Fibroblast of villous mesenchyme (primary cell): ENCODE measurements at places on chromosomes 13 and 19.

- DNase-seq, result no peak
These were observed 345 bp downstream of the ZNF257 start for GRCh38 chr19:22052644-22053013.

GRCh38 chr19:2758601-2759313 is 18.9 kb upstream of the SLC39A3 start:
- no peak for DNase-seq

- no peak for DNase-seq
These were observed 366.5 kb downstream of the KCTD12 start for GRCh38 chr13:76519685-76520084.

DNA sequence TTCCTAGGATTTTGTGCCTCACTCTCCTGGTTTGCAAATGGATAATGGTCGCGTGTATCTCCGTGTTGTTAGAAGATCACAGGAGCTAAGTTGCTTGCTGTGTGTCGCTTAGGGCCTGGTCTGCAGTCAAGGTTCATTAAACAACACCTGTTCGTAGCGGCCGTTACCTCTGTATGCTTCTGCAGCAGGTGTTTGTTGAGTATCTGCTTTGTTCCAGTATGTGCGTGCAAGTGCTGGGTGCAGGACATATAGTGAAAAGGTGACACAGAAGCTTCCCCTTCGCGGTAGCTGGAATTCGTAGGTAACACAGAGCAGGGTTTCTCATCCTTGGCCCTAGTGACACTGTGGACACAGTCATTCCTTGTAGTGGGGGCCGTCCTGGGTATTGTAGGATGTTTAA is 5.4 kb downstream of the MED25 start:
- no peak for DNase-seq

DNA sequence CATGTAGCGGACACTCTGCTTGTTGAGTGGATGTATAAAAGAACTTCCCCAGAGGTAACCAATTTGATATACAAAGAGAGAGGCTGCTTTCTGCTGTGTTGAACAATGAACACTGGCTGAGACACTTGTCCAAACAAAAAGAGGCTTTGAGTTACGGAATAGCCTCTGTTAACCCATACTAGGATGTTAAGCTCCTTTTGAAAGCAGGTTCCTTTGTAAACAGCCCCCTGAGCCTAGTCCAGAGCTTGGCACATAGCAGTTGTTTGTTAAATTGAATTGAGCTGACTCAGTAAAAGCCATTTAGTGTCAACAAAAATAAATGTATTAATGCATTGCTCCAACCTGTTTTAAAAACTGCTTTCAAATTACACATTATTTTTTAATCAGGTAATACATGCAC is 200.1 kb downstream of the MZT1 start:
- DNase-seq, result no peak

- no peak for DNase-seq
These were observed 6.8 kb upstream of the SCN1B start for GRCh38 chr19:35023428-35023827.

DNA sequence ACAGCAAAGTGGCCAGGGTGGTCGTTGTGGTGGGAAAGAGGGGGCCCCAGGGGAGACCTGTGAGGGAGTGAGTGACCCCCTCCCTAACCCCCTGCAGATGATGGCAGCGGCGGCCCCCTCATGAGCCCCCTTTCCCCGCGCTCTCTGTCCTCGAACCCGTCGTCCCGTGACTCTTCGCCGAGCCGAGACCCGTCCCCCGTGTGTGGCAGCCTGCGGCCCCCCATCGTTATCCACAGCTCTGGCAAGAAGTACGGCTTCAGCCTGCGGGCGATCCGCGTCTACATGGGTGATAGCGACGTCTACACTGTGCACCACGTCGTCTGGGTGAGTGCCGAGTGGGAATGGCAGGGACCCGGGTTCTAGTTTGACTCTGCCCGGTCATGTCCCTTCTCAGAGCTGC is 8.1 kb upstream of the PIK3R2 start:
- DNase-seq, result no peak

- DNase-seq, result no peak
These were observed 56.2 kb upstream of the C13orf46 start for GRCh38 chr13:114029866-114030625.

- no peak for DNase-seq
These were observed 340.6 kb downstream of the KCNRG start for GRCh38 chr13:50355797-50356196.

DNA sequence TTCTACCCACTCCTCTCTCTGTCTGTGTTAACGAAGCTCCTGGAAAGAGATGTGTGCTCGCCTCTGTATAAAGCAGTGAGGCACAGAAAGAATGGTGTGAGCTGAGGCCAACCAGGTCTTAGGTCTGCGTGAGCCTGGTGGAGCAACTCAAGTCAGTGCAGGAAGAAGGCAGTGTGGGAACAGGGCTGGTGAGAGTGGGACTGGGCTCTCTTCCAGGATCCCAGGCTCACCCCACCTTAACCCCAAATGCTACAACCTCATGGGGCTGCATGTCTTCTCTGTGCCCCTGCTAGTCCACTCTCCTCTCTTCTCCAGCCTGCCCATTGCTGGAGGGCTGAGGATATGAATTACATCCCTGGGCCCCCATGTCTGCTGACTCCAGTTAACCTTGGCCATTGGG is 127.4 kb downstream of the DCT start:
- DNase-seq, result peak; percentile 48

- peak; percentile 2 for DNase-seq
These were observed 614.4 kb downstream of the LIG4 start for GRCh38 chr13:107600971-107601370.

DNA sequence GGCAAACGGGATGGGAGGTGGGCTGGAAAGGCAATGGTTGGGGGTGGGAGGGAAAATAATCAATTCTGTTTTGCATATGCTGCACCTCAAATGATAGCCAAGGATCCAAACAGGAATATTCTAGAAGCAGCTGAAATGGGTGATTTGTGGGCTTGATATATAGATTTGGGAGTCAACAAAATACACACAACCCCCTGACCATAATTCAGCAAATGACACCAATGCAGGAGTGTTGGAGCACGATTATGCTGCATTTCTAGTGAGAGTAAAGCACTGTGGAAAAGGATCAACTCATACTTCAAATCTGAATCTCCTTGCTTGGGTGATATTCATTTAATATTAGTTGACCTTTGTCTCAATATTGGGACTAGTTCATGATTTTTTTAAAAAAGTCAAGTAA is 36.0 kb downstream of the LCP1 start:
- no peak for DNase-seq

- no peak for DNase-seq
These were observed 1.4 kb upstream of the CERS1 start for GRCh38 chr19:18897094-18898029.

GRCh38 chr13:58992478-58993042 is 1171.2 kb downstream of the DIAPH3 start:
- DNase-seq, result no peak

DNA sequence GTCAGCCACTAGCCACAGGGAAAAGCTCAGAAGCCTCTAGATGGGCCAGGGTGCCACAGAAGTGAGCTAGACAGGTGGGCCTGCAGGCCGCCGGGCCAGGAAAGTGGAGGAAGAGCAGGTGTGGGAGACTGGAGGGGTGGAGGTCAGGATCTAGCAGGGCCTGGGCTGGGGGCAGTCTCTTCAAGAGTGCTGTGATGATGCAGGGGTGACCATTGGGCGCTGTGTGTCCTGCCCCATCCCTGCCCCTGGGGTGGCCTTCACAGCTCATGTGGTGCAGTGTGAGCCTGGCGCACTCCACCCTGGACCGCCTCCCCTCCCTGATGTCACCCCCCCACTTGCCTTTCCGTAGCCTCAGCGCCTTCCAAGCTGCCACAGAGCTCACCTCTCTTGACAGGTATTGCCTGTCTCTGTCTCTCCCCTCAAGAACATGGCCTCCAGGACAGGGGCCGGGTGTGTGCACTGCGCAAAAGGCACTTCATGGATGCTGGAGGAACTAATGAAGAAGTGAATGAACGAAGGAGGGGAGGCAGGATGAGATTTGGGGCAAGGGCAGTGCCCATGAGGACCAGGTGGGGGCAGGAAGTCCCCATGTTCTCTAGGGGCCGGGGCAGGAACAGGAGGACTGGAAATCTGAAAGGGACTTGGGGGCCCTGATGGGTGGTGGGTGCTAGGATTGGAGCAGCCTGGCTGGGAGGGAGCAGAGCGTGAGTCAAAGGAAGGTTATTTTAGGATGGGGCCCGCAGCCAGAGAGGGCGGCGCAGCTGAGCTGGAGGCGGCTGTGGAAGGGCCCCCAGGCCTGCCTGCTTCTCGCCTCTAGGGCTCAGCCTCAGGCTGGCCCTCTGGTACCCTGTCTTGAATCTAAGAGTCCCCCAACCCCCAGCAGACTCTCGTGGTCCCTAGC is 6.6 kb downstream of the SSBP4 start:
- peak; percentile 59 for DNase-seq

GRCh38 chr13:94061301-94061700 is 418.2 kb downstream of the DCT start:
- peak; percentile 55 for DNase-seq

- DNase-seq, result no peak
These were observed 194.2 kb downstream of the NHLRC3 start for GRCh38 chr13:39232401-39232980.

GRCh38 chr13:25732111-25732865 is 319.5 kb downstream of the SHISA2 start:
- DNase-seq, result no peak

DNA sequence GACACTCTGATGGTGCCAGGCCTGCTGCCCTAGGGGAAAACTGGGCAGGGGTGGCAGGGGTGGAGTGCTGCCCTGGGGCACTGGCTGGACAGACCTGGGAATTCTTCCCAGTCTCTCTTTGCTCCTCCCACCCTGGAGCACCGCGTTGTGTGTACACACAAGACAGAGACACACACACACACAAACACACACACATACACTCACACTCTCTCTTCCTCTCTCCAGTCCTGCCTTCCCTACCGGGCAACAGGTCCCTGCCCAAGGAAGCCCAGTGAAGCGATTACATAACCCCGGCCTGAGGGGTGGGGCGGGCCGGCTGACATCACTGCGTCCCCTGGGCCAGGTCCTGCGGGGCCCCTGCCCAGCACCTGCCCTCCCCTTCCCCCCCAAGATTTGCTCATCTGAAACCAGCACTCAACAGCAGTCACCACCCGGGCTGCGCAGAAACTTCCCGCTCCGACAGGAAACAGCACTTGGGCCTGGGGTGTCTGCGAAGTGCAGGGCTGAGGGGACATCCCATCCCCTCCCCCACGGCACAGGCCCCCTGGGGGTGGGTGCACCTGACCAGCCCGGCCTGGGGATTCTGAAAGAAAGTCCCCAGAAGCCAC is 1.2 kb downstream of the MKNK2 start:
- DNase-seq, result peak; percentile 67

DNA sequence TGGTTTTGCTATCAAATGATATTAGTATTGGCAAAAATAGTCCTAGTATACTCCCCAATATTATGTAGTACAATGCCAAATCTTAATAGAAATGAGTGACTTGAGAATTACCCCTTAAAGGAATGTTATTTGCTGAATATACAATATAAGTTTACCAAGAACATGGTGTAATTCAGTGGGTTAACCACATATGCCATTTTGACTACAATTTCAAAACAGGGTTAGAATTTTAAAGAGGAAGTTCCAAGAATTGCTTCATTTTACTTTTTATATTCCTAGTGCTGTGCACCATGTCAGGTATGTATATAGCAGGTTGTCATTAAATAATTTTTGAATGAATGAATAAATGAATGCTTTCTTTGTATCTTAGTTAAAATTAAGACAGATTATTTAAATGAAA is 66.3 kb downstream of the LMO7 start:
- DNase-seq, result no peak

DNA sequence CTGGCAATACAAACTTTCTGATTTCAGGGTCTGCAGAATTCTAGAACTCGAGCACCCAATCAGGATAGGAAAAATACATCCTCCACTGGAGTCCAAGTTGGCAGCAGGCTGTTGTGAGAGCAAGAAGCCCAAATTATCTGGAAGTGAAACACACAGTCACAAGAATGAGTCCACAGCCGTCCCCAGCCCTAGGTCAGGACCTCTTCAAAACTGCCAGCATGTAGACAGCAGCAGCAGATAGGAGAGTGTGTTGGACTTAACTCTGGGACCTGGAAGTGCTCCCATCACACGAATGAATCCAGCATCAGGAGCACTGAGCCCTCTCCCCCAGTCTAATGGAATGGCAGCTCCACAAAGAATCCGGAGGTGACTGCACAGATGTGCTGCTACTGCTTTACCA is 420.7 kb downstream of the OXGR1 start:
- DNase-seq, result no peak

DNA sequence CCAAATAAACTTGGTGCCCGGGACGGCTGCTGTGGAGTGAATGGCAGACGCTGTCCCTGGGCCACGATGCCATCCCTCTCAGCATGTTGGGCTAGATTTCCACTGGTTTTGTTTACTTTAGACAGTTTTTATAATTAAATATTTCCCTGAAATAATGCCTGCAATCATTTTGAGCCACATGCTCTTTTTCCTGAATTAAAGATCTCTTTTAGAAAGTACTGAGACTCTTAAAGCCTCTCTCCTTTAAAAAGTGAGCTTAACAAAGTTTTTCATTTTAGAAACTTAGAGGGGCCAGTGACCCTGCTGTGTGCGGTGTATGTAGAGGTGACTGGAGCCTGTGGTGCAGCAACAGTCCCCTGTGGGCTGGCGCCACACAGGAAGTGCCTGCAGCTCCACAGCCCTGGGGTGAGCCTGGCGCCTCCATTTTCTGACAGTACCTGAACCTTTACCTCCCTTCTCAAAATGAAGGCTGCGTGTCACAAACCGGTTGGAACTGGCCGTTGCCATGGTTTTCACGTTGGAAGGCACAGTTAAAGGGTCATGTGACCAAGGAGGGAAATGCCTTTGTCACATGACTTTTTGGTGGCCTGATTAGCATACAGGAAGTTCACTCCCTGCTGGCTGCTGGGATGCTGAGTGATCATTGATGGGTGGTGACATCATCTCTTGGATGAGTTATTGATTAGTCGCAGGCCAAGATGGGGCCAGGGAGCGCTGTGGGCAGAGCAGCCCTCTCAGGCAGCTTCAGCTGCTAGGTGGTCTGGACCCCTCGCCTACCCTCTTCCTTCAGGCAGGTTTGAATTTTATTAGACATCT is 26.3 kb downstream of the TSSK6 start:
- peak; percentile 81 for DNase-seq

GRCh38 chr19:49851456-49852259 is 699 bp downstream of the PTOV1 start:
- peak; percentile 44 for DNase-seq

- DNase-seq, result no peak
These were observed 8.8 kb upstream of the RLN3 start for GRCh38 chr19:14019100-14019499.

- DNase-seq, result peak; percentile 36
These were observed 1.2 kb downstream of the KPNA3 start for GRCh38 chr13:49791315-49791710.

DNA sequence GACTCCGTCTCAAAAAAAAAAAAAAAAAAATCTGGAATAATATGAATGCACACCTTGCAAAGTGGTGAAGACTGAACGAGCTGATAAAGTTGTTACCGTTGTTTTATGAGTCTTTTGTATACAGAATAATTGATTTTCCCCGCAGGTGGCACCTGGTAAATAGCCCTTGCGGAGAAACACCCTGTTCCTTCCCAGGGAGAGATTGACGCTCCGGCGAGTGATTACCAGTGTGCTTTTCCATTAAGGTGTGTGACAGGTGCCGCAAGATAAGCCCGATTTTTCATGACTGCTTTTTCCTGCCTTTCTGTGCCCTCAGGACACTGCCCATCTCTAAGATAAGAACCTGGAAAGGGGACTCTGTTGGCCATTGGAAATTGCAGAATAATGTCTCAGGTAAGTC is 943 bp downstream of the ZNF302 start:
- DNase-seq, result no peak

GRCh38 chr19:49400029-49400428 is 12.0 kb downstream of the KASH5 start:
- DNase-seq, result no peak

- DNase-seq, result no peak
These were observed 81.3 kb downstream of the SLITRK6 start for GRCh38 chr13:85717921-85718320.
